ENCODE measurements at places on chromosomes 6 and 20.

- no peak for DNase-seq
Measured at GRCh38 chr6:62740596-62740995, 454.6 kb upstream of the KHDRBS2 start.

GRCh38 chr6:163711615-163712565 is 297.4 kb downstream of the QKI start:
- DNase-seq = peak; percentile 73

DNA sequence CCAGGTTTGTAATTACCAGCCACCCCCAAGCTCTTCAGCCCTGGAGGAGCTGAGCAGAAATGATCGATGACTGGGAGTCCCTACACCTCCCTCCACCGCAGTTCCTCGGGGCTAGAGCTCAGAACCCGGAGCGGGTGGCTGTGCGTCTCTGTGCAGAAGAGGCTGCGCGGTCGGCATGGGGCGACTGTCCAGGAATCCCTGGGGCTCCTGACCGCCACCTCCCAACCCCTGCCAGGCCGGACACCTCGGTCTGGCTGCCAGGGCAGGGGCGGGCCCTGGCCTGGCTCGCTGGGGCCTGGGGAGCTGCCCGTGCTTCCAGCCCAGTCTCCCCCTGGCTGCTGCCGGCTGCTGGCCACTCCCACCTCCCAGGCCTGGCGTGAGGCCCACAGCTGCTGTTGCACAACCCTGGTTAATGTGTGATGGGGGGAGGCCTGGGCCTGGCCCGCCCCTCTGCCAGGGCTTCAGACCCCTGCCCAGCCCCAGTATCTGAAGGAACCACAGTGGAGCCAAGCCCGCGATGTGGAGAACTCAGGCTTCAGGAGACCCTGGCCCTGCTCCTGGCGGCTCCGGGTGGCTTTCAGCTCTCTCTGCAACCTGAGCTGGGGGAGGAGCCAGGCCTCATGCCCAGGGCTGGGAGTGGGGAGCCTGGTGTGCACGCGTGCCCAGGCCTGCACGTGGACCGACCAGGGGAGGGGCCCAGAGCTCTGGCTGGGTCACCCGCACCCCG is 1.2 kb downstream of the SLC2A4RG start:
- peak; percentile 97 for DNase-seq

DNA sequence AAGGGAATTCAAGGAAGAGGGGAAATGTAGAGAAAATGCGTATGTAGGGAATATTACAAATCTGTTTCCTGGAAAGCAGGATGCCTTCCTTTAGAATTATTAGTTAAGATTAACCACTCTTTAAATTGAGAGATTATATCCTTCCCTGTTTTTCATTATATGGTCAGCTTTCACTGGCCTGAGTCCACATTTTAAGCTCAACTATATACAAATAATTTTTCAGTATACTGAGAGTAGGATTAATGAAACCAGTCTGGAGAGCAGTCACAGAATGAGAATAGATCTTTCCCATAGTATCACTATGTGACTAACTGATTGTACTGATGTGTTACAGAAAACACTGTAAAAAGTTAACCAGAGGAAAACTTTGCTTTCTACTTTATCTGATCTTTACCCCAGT is 306.3 kb downstream of the LAMA2 start:
- DNase-seq = no peak

- DNase-seq = no peak
Measured at GRCh38 chr6:131683479-131683878, 17.7 kb downstream of the OR2A4 start.

GRCh38 chr6:81590314-81590691 is 162.2 kb downstream of the TENT5A start:
- no peak for DNase-seq

DNA sequence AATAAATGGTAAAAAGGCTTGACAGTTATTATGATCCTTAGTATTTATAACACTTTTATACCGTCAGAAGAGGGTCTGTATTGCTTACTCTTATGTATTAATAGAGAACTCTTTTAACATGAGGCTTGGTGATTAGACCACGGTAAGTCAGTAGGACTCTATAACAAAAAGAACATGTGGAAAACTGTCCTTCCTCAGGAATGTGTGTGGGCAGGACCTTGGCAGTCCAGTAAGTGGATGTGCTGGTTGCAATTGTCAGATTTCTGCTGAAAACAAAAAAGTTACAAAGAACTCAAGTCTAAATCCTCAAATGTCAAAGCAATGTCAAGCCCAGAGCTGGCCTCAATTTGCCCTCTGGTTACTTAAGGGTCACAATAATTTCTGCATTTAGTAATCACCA is 81.1 kb downstream of the PLCG1 start:
- peak; percentile 72 for DNase-seq

DNA sequence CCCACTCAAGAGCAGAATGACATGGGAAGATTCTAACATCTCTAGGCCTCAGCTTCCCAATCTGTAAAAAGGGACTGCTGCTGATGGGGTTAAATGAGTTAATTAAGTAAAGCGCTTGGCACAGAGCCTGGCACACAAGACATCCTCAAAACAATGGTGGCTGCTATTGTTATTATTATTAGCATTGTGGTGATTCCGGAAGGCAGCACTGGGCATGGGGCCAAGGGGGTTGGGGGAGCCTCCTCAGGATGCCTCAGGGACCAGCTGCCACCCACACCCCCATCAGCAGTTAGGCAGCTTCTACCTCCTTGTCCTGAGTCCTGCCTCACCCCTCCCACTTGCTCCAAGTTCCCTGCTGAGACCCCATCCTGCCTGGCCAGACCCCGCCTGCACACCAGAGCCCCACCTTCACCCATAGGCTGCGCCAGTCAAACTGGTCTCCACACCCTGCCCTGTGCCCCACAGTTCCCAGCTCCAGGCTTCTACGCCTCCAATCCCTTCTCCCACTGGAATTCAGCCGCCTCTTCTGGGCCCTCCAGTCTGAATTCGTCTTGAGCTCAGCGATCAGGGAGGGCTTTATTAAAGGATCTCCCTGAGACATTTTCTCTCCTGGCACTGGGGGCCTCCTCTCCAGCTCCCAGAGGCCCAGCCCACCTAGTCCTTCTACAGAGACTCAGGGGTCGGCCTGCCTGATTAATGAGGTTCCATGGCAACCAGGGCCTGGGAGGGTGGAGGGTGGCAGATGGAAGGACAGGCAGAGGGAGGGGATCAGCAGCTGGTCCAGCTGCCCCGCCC is 1.5 kb downstream of the E2F1 start:
- no peak for DNase-seq

GRCh38 chr20:41046716-41047115 is 18.1 kb downstream of the TOP1 start:
- DNase-seq = no peak

DNA sequence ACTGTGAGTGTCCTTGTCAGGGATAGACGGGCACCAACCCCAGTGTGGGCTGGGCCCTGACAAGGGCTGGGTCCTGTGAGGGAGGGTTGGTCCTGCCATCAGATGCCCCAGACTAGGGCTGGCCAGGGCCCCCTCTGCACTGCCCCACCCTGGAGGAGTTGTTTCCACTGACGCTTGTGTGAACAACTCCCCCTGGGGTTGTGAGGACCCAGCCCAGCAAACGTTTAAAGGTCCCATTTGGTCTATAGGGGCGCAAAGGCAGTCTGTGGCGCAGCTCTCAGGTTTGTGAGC is 104.1 kb downstream of the BMP7 start:
- DNase-seq = no peak

GRCh38 chr6:143064951-143065683 is 4.4 kb downstream of the AIG1 start:
- no peak for DNase-seq

DNA sequence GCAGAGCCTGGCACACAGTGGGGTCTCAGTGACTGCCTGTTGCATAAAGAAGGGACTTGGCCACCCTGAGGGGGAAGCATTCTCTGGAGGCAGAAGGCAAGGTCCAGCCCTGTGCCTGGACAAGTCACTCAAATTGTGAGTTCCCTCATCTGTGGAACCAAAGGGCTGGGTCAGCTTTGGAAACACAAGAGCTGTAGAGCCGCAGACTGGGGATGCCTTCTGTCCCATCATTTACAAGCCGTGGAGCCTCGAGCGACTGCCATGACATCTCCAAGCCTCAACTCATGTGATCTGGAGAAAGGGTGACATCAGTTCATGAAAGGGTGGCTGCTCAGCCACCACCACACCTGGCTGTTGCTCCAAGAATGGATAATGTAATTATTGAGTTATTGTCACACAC is 20.4 kb upstream of the SIRPD start:
- DNase-seq = peak; percentile 0

GRCh38 chr20:58497724-58498469 is 17.3 kb downstream of the APCDD1L start:
- DNase-seq = no peak

- DNase-seq = no peak
Measured at GRCh38 chr6:35141007-35141655, at the start of gene TCP11. TCP11 (minus strand) TSS chr6:35141339; CDS start chr6:35140870, 469 bp downstream.

GRCh38 chr6:28587746-28588075 is 62.0 kb downstream of the GPX5 start:
- DNase-seq = no peak
